ENCODE measurements at places on chromosomes 5 and 9.

DNA sequence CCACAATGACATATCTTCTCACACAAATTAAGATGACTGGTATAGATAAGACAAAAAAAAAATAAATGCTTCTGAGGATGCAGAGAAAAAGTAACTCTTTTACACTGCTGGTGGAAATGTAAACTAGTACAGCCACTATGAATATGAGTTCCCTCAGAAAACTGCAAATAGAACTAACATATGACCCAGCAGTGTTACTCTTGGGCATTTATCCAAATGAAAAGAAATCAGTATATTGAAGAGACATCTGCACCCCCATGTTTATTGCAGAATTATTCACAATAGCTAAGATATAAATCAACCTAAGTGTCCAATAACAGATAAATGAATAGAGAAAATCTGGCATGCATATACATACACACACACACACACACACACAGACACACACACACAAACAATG lies 83.0 kb upstream of the FAM174A start:
- no peak for DNase-seq

GRCh38 chr9:107465467-107466451 lies 23.8 kb downstream of the KLF4 start:
- no peak for DNase-seq

- no peak for DNase-seq
These were observed 348.1 kb downstream of the TMEM167A start for GRCh38 chr5:82728926-82729702.

DNA sequence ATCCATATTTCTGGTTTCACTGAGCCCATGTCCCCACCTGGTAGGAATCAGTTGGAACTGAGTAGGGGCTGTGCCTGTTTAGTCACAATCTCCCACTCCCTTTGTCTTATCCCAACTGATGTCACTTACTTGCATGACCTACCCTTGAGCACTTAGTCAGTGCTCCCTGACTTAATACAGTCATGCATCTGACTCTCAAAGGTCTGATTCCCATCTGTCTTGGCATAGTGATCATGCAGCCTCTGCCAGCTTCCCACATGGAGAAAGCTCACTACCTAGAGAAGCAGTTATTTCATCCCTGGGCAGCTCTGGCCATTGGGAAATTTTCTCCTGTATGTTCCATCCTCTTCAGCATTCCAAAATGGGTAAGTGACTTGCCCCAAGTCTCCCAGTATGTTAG lies 24.8 kb downstream of the ABLIM3 start:
- no peak for DNase-seq

GRCh38 chr5:168747987-168748777 lies 169.0 kb upstream of the PANK3 start:
- DNase-seq = peak; percentile 39

- no peak for DNase-seq
These were observed 108.6 kb upstream of the CDKN2B start for GRCh38 chr9:22117511-22118384.

DNA sequence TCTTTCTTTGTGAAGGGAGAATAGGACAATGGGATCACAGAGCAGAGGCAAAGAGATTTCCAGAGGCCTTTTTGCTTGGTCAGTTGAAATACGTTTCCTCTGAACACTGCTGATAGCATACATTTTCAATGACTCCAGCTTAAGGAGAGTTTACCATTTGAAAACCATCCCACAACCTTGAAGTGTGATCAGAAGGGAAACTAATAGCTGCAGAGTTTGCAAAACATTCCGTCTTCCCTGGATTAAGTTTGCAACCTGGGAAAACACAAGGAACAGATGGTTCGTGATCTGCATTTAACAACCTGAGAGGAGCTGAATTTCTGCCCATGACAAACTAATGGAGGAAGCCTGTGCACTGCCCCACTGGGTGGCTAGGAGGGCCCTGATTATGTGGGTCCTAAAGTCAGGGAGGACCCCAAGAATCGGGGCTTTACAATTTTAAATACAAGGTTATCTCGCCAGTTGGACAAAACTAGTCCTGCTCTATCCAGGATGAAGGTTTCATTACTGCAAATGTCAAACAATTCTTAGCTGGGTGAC lies 35.6 kb downstream of the MTX3 start:
- no peak for DNase-seq

- no peak for DNase-seq
These were observed 629.7 kb upstream of the GRAMD2B start for GRCh38 chr5:125793470-125793869.

DNA sequence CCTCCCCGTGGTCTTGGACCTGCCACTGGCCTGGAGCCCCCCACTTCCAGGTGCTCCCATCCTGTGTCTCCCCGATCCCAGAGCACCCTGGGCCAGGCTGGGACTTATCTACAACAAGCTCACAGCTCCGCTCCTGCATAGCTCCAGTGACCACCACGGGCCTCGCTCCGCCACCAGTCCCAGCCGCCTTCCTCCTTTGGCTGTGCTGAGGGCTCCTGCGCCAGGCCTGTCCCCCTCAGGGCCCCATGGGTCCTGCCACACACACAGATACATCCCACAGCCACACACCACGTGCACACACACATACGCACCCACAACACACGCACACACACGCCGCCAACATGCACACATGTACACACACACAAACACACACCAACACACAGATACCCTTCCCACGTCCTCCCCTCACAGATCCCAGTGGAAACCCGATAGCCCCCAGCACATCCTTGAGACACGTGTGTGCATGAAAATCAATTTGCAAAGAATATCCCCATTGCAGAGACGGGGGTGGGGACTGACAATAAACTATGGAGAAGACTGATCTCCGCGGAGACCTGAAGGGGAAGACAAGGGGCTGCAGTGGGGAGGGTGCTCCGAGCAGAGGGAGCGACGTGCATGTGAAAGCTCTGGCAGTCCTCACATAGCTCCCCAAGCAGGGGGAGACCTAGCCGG lies 18.5 kb upstream of the LAMC3 start:
- no peak for DNase-seq

GRCh38 chr5:20605732-20606525 lies 617.9 kb upstream of the CDH18 start:
- no peak for DNase-seq

GRCh38 chr9:113528088-113528487 lies 64.6 kb downstream of the RGS3 start:
- no peak for DNase-seq

- DNase-seq = no peak
These were observed 131.3 kb upstream of the DAP start for GRCh38 chr5:10892147-10892910.

DNA sequence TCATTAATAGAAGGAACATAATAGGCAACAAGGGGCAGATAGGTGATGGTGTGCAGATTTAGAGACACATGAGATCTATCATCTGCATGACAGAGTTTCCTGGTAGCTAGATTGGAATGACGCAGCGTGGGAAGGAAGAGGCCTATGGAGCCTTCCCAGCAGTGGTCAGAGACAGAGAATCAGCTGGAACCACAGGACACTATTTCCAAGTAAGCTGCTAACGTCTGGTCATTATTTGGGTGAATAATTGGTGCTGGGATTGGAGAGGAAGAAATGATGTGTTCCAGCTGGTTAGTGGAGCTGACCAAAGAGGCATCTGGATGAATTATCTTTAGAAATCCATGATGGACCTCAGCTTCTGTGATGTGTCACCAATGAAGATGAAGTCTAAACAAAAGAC lies 91.2 kb upstream of the PRR16 start:
- no peak for DNase-seq

DNA sequence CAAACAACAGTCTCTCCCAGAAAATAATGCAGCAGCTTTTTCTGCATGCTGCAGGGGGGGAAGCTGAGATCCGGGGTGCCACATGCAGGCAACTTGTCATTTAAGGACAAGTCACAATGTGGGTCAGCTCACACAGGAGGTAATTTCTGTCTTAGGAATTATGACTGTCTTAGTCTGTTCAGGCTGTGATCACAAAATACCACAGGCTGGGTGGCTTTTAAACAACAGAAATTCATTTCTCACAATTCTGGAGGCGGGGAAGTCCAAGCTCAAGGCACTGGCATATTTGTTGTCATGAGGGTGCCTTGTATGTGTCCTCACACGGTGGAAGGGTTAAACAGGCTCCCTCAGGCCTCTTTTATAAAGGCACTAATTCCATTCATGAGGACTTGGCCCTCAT lies 127.7 kb downstream of the DIRAS2 start:
- no peak for DNase-seq

- no peak for DNase-seq
These were observed 23.0 kb upstream of the PPARGC1B start for GRCh38 chr5:149707097-149707496.

DNA sequence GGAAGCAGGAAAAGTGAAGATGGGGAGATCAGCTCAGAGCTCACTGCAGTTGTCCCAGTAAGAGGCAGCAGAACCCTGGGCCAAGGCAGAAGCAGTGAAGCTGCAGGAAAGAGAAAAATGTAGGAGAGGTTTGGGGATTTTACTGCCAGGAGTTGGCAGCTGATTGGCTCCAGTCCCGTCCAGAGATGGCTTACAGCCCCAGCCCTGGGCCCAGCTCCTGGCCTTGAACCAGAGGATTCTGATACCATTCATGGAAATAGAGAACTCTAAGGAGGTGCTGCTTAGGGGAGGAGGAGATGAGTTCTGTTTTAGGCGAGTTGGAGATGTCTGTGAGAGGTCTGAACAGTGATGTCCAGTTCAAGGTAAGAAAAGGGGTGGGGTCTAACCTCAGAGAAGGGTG lies 4.6 kb downstream of the MORN5 start:
- no peak for DNase-seq

GRCh38 chr5:149037817-149038216 lies 25.0 kb downstream of the SH3TC2 start:
- DNase-seq = peak; percentile 26

DNA sequence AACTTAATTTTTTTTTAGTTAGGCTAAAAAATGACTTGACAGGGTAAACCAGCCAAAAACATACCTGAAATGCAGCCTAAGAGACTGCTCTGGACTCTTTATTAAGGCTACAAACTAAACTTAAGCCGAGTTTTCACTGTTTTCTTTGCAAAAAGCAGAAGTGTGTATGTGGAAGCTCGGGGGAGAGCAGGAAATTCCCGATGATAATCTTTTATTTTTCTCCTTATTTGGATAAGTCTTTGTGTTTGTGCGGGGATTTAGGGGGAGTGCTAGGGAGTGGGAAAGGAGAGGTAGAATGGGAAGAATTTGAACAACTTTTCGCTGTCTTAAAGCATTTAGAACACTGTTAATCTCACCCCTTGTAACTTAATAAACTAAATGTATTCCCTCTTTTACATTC lies 30.7 kb upstream of the GPR21 start:
- DNase-seq = no peak

DNA sequence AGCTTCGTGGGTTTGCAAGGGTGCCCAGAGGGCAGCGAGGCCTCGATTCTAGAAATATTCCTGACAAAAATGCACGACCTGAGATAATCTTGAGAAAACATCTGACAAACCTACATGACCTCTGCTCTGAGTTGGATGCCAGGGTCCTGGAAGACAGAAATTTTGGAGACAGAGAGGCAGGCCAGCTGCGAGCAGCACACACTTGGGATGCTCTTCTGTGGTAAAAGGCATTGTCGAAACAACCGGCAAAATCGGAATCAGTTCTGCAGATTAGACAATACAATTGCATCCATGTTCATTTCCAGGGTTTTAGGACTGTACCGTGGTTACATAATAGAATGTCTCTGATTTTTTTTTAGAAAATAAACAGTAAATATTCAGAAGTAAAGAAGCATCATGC lies 74.2 kb downstream of the GADD45G start:
- no peak for DNase-seq

- DNase-seq = no peak
These were observed 68.8 kb downstream of the ANKRD55 start for GRCh38 chr5:56164376-56164775.

DNA sequence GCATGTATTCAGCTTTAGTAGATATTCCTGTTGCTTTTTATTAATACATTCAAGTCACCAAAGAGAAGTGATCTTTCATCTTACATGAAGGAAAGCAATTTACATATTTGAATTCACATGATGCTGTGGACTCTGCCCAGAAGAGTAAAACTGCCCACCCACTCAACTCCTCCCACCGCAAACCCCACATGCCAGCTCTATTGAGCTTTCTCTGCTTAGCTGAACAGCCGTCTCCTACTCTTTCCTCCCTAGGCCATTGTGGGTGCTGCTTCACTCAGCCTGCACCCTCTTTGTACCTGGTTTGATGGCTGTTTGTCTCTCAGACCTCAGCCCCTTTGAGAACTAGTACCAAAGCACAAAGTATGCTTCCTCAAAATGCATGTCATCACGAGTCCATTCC lies 48.4 kb upstream of the MAP3K1 start:
- DNase-seq = no peak

GRCh38 chr9:109231593-109231992 lies 64.5 kb upstream of the FRRS1L start:
- no peak for DNase-seq

GRCh38 chr9:108134486-108135128 lies 645.0 kb upstream of the KLF4 start:
- DNase-seq = no peak

GRCh38 chr9:104934691-104935500 lies 6.9 kb upstream of the ABCA1 start:
- DNase-seq = no peak

- DNase-seq = no peak
These were observed 229.7 kb upstream of the TAS2R1 start for GRCh38 chr5:9859808-9860207.

- DNase-seq = no peak
These were observed 2.2 kb upstream of the SLC38A9 start for GRCh38 chr5:55714339-55714738.

DNA sequence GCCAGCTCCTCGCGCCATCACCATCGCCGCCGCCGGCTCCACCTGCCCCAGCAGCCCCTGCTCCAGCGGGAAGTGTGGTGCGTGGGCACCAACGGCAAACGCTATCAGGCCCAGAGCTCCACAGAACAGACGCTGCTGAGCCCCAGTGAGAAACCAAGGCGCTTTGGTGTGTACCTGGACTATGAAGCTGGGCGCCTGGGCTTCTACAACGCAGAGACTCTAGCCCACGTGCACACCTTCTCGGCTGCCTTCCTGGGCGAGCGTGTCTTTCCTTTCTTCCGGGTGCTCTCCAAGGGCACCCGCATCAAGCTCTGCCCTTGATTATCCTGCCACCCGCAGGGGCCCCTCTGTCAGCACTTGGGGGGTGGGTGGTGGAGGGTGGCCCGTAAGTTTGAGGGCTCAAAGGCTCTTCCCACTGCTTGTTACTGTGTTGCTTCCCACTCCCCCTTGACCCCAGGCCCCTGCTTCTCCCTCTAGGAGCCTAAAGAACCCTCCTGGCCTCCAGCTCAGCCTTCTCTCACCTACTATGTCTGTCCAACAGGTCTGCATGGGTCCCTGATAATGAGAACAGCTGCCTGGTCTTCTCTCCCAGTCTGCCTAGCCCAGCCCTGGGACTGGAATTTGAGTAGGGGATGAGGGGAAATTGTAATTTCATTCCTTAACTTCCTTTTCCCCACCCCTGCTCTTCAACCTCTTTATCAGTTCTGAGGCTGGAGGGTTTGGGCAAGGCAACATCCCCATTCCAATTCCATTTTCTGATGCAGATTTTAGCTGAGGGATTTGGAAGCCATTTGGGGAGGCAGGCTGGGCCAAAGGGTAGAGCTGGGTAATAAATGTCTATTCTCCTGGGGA lies 9.0 kb downstream of the RACK1 start:
- peak; percentile 31 for DNase-seq

GRCh38 chr5:16687898-16688297 lies 71.1 kb upstream of the RETREG1 start:
- DNase-seq = no peak

- DNase-seq = no peak
These were observed 41.7 kb upstream of the SMC5 start for GRCh38 chr9:70217029-70217428.
